AG08395 (cell line): ENCODE measurements at places on chromosomes 5 and 9.

DNA sequence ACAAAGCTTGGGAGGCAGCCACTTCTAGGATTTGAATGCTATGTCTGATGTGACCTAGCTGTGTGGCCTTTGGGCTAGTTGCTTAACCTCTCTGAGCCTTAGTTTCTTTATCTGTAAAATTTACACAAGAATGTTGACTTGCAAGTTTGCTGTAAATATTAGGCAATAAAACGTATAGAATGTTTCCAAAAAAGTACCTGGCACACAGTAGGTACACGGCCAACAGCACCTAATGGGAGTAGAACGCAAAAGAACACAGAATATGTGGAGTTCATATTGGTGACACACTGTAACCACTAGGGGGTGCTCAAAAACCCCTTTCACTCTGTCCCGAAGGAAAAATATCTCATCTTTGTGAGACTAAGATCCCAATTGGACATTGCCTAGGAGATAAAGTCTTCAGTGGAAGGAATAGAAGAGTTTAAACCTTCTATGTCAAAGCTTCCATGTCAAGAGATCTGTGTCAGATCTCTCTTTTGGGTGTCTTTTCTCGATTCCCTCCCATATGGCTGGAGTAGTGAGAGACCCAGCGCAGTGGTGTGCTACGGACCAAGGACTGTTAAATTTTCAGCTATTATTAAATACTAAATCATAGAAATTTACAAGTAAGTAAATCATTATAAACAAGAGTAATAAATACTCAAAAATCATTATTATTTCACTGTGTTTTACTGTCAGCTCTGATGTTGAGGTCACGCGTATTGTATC, 145.4 kb upstream of the RAD23B start:
- DNase-seq: peak; percentile 74

DNA sequence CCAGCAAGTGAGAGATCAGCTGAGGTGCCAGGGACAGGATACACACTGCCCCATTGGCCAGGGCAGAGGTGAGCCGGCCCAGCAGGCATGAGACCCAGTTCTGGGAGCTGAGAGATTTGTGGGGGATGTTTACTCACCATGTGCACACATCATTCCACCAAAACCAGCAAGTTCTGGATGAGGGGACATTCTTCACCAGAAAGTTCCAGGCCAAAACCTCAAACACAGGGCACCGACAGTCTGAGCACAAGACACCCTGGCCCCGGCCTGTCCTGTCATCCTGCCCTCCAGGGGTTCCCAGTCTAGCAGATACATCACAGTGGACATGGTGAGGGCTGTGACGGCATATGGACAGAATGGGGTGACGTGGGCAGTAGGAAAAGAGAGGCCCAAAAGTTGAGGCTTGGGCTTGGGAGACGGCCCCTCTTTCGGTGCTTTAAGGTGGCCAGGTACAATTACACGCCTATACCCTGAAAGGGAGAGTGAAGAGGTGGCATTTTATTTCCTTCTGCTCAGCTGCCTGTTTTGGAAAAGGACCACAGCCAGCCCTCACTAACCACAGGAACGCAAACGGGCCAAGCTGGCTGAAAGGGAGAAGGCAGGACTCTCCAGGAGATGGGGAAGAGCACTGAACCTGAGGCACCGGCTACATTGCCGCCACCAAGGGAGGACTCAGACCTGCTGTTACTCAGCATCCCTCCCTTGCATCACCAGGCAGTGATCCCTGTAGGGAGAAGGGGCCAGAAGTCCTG, 64.0 kb downstream of the SHB start:
- no peak for DNase-seq

DNA sequence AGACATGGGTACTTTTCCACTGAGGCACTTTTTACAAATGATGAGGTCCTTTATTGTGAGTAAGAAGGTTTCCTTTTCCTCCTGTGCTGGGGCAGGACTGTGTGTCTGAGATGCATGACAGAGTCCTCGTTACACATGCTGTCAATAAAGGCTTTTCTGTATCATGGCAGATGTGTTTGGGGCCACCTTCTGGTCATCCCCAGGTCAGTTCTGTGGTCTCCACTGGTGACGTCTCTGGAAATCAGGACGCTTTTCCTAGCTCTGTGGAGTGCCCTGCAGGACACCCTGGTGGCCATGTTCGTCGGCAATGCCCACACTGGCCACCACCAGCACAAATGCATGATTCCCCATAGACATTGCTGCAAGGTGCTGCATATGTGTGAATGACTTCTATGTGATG, 2.8 kb downstream of the CMBL start:
- DNase-seq: no peak

- DNase-seq: peak; percentile 72
Measured at GRCh38 chr9:34992376-34992951, 2.9 kb downstream of the DNAJB5 start.

DNA sequence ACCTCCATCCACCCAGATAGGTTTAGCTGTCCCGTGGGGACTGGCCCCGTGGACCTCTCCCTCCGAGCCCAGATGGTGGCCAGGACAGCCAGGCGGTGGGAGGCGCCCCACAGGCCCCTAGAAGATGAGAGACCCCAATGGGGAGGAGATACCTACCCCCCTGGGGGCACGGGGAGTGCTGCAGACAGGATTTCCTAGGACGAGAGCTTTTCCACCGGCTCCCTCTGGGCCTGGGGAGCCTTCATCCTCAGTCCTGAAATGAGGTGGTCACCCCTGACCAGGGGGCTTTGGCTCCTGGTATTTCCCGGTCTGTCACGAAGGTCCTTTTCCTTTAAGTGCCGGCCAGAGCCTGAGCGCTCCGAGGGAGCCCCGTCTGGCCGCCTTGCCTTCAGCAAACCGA, 46.8 kb downstream of the MRPL36 start:
- DNase-seq: no peak

DNA sequence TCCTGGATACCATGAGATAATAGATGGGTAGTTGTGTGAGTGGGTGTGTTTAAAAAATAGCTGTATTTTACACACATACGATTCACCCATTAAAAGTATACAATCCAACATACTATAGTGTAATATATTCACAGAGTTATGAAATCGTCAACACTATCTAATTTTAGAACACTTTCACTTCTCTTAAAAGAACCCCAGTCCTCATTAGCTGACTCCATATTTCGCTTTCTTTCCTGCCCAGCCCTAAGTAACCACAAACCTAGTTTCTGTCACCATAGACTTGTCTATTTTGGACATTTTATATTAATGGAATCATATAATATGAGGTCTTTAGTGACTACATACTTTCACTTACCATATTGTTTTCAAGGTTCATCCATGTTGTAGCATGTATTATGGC, 63.8 kb upstream of the S1PR3 start:
- no peak for DNase-seq

- no peak for DNase-seq
Measured at GRCh38 chr9:114021578-114021977, 56.5 kb downstream of the AMBP start.

GRCh38 chr5:30548580-30549305, 644.7 kb upstream of the CDH6 start:
- no peak for DNase-seq

- peak; percentile 7 for DNase-seq
Measured at GRCh38 chr9:37706290-37706689, 47.3 kb upstream of the TRMT10B start.

GRCh38 chr9:131273146-131273855, 3.0 kb downstream of the FAM78A start:
- DNase-seq: no peak

- no peak for DNase-seq
Measured at GRCh38 chr9:129562514-129562913, 58.4 kb downstream of the C9orf50 start.

- DNase-seq: no peak
Measured at GRCh38 chr5:151773951-151774350, 2.2 kb downstream of the G3BP1 start.

DNA sequence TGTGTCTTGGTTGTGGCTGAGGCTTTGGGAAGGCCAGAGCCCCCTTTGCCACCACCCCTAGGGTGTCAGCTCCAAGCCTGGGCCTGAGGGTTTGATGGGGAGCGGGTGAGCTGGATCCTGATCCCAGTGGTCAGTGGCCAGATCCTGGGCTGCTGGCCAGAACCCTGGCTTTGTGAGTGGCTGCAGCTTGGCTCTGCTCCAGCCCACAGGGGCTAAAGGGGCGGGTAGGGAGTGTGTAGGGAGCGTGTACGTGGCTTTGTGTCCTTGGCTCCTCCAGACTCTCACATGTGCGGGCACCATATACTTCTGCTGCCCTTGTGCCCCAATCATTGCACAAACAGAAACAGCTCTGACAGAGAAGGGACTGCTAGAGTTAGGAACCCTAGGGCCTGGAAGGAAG, 1.2 kb upstream of the IL11RA start:
- no peak for DNase-seq

- no peak for DNase-seq
Measured at GRCh38 chr9:20948703-20949102, 82.7 kb downstream of the HACD4 start.

DNA sequence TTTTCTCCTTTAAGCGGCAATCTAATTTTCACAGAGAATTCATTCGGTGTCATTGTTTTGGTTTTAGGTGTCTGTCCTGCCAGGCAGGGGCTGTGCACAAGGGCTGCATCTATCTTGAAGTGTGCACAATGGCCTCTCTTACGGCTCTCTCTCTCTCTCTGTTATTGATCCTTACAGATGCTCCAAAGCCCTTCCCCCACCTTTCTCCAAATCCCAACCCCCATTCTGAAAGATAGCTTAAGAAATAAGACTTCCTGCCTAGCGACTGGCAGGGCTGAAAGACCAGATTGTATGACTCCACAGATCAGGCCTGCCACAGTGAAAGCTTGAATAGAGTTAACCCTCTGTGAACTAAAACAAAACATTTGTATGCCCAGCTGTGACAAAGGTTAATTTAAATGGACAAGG, 86.5 kb upstream of the NR5A1 start:
- no peak for DNase-seq

DNA sequence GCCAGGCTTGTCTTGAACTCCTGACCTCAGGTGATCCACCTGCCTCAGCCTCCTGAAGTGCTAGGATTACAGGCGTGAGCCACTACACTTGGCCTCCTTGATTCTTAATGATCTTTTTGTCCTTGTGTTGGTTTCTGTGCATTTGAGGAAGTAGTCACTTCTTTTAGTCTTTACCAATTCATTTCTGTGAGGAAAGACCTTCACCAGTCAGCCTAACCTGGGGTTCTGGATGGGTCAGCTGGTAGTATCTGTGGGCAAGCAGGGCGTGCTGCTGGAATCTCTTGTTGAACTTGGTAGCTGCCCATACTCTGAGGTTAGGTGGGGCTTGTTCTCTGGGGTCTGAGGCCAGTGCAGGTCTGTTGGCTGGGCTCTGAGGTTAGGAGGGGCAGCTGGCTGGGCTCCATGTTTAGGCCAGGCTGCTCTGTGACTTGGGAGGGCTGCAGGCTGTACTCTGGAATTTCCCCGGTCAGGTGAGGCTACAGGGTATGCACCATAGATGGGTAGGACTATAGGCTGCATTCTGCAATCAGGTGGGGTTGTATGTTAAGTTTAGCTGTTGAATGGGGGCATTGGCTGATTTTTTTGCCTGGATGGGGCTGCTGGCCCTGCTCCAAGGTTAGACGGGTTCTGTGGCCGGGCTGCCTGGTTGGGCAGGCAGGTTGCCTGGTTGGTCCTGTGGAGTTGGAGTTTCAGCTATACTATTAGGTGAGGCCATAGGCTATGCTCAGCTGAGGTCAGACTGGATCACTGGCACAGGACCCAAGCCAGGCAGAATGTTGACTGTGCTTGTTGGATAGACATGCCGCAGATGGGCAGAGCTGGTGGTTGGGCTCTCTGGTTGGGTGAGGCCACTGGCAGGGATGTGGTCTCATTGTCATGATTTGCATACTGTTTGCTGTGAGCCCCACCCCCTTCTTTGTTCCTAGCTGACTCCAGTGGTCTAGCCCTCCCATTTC, 19.2 kb downstream of the UBAP1 start:
- no peak for DNase-seq

- DNase-seq: peak; percentile 45
Measured at GRCh38 chr9:33025572-33026342, 684 bp downstream of the DNAJA1 start.

DNA sequence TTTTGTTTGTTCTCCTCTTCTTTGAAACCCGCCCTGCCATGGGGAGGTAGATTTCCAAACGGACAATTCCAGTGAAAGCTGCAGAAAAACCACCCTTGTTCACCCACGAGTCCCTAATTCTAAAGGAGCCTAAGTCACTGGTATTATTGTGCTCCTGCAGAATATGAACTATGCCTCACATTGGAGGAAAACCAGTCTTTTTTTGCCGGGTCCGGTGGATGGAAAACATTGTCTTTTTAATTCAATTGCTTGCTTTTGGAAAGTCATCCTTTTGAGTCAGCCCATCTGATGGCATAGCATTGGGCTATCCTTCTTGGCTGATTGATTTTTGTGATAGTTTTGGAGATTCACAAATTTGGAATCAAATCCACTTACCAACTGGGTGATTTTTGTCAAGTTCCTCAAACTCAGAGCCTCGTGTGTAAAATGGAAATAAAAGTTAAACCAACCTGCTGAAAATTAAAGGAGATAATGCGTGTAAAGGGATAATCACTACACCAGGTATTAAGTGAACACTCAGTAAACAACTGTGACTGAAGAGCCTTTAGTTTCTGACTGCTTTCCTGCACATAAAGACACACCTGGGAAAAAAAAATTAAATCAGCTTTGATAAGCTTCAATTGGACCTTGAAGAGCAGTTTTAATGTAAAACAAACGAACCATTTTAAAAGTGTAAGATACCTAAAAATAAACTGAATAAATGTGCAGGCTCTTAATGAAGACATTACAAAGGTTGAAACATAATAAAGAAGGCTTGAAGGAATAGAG, 780 bp upstream of the CCNJL start:
- DNase-seq: no peak

GRCh38 chr5:88825584-88826315, 57.2 kb downstream of the MEF2C start:
- DNase-seq: no peak

DNA sequence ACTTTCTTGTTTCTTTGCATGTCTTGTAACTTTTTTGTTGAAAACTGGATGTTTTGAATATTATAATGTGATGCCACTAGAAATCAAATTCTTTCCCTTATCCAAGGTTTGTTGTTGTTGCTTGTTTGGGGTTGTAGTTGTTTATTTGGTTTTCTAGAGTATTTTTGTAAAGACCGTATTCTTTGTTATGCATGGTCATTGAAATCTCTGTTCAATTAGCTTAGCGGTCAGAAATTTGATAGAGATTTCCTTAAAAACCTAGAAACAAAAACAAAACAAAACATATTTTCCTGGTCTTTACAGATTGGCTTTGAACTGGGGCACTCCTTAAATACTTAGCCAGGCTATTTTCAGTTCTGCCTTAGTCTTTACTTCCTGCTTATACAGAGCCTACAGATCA, 21.9 kb downstream of the SOX30 start:
- DNase-seq: no peak

DNA sequence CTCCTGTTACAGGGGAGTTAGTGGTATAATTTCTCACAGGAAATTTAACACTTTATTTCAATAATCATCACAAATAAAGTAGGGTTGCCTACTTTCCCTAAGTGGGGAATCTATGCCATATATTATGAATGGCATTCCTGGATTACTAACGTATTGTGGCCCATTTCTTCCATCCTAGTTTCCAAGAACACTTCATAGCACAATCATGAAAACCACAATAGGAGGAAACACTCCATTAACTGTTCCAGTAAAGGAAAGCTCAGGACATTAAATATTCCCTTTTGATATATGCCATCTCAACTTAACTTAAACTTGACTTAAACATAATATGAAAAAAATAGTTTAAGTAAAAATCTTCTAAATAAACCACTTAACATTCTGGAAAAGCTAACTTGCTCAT, 2.1 kb downstream of the CPLANE1 start:
- DNase-seq: no peak
